ENCODE measurements at places on chromosomes 12 and 14.

GRCh38 chr12:123996581-123996980 is 23.6 kb downstream of the ZNF664 start:
- peak; percentile 58 for DNase-seq

GRCh38 chr12:123250471-123251383 is 17.5 kb downstream of the MTRFR start:
- DNase-seq = no peak

DNA sequence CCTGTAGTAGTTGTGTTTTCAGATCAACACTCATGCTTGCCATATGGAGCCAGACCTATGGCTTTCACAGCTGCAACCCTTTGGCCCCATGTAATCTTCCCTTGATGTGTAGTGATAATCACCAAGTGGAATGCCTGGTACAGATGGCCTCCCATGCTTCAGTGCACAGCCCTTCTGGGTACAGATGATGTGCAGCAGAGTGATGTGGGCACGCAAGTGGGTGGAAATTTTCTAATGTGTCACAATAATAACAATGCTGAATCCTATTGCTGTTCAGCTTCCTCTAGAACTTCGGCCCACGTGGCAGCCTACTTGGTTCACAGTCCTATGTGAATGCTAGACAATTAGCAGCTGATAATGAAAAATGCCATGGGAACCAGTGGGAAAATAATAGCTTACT is 188.1 kb downstream of the SNAPC1 start:
- peak; percentile 66 for DNase-seq

DNA sequence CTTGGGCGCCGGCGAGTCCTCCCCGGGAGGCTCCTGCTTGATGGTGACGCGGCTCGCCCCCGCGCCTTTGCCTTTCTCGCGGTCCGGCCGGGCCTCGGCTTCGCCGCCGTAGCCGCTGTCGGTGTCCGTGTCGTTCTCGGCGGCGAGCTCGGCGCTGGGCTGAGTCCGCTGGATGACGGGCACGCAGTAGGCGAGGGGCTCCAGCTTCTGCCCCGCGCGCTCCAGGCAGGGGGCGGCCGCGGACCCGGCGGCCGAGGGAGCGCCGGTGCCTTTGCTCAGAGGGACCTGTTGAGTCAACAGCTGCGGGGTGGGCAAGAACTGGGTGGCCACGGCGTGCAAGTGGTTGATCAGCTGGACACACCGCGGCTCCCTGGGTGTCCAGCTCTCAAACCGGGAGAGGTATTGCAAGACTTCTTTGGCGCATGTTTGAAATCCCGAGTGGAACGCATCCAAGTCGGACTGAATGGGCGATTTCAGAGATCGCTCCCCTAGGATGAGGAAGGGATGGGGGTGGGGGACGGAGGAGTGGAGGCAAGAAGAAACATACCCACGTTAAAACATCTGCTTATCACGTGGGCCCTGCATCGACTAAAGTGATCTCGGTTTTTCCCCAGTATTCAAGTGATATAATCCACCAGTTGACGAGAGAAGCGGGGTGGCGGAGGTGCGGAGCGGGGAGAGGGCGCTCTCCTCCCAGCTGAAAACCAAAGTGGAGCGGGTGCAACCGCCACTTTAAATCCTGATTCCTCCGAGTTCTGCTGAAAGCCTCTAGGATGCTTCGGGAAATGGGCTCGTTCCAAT is 2.0 kb downstream of the BHLHE41 start:
- DNase-seq = peak; percentile 69

DNA sequence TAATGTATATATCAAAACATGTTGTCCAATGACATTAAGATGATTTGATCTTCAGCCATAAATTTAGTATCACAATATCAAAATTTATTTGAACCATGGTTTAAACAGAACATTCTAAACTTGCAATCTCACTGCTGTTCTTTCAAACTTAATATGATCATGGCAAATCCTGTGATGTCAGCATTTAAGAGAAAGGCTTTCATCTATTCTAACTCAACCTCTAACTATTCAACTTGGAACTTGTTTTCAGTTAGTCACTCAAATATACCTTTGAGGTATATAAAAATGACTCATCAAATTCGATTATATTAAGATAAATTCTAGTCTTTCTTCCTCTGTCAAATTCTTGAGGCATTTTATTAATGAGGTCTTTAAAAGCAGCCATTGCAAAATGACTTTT is 747.0 kb upstream of the FLRT2 start:
- DNase-seq = no peak

- DNase-seq = no peak
These were observed 468.7 kb downstream of the NOVA1 start for GRCh38 chr14:26128931-26129671.

GRCh38 chr14:51219473-51220448 is 20.3 kb upstream of the TMX1 start:
- DNase-seq = no peak

- DNase-seq = no peak
These were observed 327.6 kb upstream of the SFSWAP start for GRCh38 chr12:131383291-131383690.

- peak; percentile 34 for DNase-seq
These were observed 17.3 kb downstream of the EMG1 start for GRCh38 chr12:6987956-6988553.

DNA sequence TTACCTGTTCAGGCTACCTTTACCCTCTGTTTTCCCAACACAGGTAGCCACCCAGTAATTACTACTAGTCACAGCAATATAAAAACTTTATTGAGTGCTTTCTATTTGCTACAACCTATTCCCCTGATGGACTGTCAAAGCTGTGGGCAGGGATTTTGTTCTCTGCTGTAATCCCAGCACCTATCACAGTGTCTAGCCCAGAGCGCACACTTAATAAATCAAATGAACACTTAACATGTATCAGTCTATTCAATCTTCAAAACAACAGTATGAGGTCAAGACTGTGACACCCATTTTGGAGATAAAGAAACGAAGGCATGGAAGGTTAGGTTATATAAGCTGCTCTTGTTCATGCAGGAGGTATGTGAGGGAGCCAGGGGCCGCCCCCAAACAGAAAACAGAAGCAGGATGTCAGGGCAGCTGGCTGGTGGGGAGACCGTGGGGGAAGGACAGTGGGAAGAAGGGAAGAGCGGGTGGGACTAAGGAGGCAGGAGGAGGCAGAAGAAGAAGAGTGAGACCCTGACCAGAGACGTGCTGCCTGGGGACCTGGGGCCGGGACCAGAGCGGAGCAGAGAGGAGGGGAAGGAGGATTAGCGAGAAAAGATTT is 1.7 kb downstream of the TNFRSF1A start:
- no peak for DNase-seq

DNA sequence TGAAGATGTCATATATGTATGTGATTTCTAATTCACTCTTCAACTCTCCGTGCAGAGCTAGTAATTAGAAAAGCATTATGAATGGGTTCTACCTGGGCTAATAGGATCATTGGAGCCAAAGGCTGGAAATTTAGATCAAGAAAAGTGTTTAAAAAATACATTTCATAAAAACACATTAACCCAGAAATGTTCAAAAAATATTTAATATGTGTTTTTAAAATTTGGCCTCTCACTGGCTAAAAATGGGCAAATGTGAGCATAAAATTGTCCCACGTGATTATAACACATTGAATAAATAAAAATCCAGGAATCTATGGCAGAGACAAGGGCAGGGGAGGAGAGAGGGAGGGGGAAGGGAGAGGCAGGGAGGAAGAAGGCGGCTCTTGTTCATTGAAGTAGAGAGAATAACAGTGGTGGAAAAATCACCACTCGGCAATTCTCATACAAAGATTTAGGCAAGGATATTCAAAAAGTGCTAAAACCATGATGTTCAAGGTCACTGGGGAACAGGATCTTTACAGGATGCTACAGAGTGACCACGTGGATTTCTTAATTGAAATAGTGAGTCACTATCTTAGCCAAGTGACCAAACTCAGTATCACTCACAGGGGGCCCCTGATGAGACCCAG is 38.8 kb downstream of the FBXO21 start:
- no peak for DNase-seq

DNA sequence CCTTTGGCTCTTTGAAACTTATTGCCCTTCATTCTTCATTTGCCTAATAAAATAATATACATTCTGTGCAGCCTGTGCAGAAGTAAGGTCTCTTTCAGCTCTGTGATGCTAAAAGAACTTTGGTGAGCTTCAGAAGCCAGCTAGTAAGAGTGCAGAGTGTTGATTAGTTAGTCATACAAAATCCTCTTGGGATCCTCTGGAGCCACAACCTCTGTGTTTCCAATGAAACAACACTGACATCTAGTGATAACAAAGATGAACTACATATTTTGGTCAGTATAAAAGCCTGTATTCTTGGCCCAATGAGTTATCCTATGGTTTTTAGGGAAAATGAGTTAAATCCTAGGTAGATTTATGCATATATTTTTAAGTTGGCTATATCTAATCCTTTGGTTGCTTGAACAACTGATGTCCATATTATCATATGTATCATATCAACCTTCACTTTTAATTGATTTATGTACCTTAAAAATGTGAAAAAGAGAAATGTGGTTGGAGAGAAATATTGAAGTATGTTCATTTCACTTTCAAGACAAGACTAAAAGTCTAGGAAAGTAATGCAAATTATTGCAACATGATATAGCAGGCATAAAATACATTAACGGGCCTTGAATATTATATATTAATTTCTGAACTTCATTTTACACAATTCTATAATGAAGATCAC is 158.4 kb downstream of the KLHL28 start:
- DNase-seq = no peak

DNA sequence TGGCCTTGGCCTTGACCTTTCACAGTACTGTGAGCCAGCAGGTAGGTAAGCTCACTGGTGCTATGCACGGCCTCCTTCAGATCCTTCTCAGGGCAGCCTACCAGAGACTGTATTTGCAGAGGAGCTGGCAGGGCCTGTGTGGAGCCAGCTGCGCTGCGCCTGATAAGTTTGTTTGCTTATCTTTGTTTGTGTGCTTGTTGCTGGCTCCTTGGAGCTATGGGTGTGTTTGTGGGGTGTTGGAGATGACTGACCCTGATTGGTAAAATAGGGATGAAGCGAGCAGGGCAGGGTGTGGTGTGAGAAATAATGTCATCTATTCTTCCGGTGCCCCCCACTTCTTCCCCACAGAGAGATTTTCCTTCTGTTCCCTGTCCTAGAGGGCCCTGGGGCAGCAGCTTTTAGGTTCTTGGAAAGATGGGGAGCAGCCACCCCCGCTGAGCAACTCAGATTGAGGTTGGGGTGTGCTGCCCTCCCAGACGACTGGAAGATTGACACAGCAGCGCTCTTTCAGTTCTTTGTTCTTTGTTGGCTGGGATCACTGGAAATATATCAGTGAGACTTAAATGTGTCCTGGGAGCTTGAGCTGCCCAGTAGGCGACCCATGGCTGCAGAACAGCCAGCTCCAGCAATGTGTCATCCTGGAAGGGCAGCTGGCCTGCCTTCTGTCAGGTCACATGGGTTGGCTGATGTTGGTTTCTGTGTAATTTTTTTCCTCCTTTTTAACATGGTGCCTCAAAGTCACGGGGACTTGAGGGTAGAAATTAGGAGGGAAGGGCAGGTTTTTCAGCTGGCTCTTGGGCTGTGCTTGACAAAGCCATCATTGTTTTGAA is 19.6 kb downstream of the MLXIP start:
- peak; percentile 58 for DNase-seq

GRCh38 chr12:58309806-58310205 is 368.4 kb downstream of the ATP23 start:
- DNase-seq = no peak

DNA sequence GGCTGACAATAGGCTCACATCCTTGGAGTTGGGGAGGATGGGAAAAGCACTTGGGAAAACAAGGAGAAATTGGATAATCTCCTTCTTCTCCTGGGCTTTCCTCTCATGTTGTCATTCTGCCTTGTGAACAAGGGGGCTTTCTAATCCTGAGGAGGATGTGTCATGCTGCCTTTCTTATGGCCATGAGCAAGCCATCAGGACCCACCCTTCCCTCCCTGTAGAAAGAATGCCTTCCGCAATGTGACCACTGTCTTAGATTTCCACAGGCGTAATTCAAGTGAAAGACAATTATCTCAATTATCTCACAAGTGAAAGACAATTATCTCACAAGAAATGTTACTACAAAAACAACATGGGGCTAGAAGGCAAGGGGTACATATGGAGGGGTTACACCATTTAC is 3.0 kb upstream of the OR6S1 start:
- no peak for DNase-seq

- DNase-seq = no peak
These were observed 145.5 kb downstream of the AKAP6 start for GRCh38 chr14:32474478-32475195.

GRCh38 chr12:39331539-39332261 is 111.2 kb downstream of the KIF21A start:
- DNase-seq = no peak

DNA sequence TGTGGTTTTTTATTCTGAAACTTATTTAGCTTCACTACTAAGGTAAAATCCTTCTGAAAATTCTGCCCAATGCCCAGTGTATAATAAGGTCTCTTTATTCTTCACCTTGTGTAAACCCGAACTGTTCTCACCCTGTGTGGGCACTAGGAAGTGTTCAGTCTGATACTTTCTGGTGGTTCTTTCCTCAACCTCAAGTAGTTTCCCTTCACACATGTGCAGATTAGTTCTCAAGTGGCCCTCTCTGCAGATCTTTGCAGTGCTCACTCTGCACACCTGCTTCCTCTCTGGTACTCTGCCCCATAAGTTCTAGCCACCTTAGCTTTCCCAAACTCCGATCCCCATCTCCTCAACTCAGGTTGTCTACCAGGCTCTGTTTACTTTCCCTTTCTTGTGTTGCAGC is 61.6 kb downstream of the RAD51B start:
- DNase-seq = no peak

- DNase-seq = no peak
These were observed 711.6 kb upstream of the FOXG1 start for GRCh38 chr14:28055008-28055407.

DNA sequence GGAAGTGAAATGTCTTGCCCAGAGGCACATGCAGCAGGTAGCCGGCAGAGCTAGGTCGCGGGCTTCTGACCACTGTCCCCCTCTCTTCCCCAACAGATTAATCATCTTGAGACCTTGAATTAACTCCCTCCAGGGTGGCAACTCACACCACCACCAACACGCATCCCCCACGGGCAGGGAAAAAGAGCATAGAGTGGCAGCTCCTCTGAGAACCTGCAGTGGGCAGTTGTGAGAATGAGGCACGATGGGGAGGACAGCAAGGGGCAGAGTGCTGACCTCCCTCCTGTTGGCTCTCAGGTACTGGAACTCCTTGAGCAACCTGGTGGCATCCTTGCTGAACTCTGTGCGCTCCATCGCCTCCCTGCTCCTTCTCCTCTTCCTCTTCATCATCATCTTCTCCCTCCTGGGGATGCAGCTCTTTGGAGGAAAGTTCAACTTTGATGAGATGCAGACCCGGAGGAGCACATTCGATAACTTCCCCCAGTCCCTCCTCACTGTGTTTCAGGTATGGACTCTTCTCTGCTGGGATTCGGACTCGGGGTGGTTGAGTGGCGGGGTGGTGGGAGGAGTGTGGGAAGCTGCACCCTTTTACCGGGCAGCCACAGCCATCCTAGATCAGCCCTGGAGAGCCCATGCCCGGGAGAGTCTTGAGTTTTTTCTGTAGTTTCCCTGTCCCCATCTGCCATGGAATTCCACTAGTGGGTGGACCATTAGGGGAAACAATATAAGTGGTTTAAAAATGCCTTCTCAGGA is 213.3 kb upstream of the FKBP4 start:
- DNase-seq = no peak

- DNase-seq = no peak
These were observed 20.3 kb upstream of the FOXG1 start for GRCh38 chr14:28746247-28746646.

Measured in posterior cingulate gyrus (tissue), 11 donors.